ENCODE measurements at places on chromosomes 7 and 10.

- DNase-seq = no peak
Observed at GRCh38 chr10:112195224-112195623, 11.7 kb upstream of the GPAM start.

- DNase-seq = no peak
Observed at GRCh38 chr10:128739930-128740329, 613.7 kb upstream of the MKI67 start.

DNA sequence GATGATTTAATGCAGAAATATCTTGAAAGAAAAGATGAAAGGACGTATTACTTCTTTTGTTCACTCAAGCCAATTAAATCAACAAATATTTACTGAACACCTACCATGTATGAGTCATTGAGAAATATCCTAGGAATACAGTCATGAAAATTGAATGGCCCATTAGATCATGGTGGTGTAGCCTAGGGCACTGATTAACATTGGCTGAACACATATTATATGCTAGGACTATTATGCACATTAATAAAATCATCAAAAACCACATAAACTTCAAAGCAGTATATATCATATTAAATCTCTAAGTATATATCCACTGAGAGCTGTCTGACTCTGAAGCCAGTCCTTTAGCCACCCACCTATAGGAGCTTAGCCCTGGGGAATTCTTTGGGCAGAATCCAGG is 41.8 kb downstream of the FAM204A start:
- no peak for DNase-seq

GRCh38 chr7:94701555-94701973 is 45.6 kb upstream of the SGCE start:
- DNase-seq = no peak

DNA sequence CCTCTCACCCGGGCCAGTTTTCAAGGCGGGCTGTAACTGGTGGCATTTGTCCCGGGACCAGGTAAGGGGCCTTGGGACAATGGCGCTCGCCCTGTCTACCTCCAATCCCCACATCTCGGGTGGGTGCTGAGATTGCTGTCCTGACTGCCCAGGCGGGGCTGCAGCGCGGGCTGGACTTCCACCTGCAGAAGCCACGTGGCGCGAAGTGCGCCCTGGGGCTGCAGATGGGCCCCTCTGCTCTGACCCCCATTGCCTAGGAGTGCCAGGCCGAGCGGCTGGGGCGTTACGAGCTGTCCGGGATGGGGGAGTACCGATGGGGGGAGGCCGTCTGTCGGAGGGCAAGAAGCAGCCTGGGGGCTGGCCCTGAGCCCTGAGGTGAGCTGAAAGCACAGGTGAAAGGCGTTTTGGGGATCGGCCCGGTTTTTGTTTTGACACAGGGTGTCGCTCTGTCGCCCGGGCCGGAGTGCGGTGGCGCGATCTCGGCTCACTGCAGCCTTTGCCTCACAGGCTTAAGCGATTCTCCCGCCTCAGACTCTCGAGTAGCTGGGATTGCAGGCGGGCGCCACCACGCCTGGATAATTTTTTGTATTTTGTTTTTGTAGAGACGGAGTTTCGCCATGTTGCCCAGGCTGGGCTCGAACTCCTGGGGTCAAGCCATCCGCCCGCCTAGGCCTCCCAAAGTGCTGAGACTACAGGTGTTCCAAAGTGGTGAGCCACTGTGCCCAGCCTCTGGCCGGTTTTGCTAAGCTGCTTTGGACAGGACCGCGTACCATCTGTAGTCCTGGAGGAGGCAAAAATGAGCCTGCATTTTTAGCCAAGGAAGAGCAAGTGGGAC is at the start of gene SFXN2:
Gene SFXN2, plus strand, starts transcription at position 16 of the 835 bp plus-strand sequence. CDS start 12,001 bp downstream, outside the sequence.
- DNase-seq = no peak

DNA sequence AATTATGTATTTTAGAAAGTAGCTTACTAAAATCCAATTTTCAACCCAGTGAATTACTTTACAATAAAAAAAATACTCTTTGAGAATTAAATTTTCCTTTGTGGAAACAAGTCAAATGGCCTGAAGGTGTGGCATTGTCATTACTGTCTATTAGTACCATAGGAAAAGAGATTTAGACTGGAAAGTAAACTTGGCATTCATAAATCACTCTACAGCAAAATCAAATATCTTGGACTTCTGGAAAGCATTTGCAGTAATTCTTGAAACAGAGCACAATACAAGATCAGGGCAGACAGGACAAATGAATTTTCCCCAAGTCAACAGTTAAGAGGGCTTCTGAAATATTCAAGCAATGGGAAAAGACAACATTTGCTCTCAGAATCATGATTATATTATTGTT is 28.0 kb upstream of the SEMA3C start:
- DNase-seq = no peak

GRCh38 chr7:104851268-104851667 is 162.7 kb upstream of the KMT2E start:
- no peak for DNase-seq

DNA sequence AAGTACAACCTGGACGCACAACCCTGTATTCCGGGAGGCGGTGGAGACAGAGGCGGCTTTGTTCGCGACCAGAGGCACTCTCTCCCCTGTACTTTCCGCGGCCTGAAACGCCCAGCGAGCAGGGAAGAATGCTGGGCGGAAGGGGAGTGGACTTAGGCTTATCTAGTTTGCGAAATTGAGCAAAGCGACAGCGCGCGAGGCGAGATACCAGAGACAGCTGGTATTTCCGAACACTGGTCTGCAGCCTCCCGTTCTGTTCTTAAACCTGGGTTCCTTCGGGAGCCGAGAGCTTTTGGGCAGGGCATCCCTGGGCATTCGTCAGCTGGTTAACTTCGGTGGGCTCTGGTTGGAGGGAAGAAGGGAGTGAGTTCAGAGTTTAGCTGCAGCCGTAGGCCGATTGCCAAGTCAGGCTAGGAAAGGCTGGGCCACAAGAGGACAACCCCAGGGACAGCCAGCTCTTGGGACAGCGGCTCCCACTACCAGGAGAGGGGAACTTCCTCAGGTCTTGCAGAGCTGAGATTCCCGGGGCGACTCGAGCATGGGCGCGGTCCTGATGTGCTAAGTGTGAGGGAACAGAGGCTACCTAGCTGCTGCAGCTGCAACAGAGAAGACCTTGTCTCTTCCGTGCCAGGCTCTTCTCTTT is 3.9 kb downstream of the HMX3 start:
- no peak for DNase-seq

DNA sequence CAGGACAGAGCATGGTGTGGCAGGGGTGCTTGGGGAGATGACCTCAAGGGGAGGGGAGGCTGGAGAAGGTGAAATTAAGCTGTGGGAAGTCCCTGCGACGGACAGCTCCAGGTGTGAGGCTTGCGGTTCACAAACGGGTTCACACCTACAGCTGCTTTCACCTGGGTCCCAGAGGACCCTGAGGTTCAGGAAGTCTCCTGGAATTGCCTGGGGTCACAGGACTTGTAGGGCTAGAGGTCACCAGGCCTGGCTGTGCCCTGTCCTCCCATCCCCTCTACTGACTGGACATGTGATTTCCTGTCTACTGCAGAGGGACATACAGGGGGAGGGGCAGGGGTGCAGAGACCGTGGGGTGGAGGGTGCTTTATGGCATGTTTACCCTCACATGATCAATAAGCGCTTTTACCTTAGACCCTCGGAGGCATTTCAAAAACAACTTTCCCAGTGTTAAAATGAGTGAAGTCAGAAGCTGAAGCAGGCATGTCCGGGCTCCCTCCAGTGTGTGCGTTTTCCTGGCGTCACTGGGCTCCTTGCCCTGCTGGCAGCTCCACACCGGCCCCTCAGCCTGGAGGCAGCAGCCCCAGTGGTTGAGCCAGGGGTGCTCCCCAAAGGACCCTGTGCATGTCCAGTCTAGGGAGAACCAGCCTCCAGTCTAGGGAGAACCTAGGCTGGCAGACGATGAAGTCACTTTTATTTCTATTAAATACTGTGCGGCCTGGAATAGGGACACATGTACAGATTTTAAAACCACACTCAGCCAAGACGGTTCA is 66.6 kb upstream of the IGFBP3 start:
- DNase-seq = no peak

DNA sequence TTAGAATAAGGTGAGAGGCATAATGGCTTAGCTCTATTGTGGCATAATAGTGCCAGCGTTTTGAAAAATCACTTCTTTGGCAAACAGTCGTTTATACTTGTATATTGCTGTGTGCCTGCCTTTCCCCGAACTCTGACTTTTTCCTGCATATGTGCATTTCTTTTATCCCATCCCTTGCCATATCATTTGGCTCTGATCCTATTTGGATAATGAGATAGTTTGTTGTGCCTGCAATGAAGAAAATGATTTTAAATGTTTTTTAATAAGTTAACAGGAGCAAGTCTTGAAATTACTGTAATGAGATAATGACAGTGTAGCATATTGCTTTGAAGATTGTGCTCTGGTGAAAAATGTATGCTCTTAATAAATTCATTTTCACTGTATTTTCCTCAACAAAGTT is 288.0 kb upstream of the LRGUK start:
- DNase-seq = no peak

DNA sequence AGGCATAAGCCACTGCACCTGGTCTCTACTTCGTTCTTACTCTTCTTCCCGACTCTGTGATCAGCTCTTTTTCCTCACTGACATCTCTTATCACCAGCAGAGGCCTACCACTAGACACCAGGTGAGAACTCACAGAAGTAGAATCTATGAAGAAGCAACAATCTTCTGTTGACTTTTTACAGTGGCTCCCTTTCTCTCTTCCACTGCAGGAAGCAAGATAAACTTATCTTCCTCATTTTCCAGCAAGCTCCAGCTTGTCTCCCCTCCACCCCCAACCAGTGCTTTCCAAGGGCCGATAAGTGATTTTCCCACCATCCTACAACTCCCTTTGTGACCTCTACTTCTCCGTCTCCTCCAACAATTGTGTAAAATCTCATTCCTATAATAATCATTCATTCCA is 45.5 kb downstream of the TLX1 start:
- no peak for DNase-seq

DNA sequence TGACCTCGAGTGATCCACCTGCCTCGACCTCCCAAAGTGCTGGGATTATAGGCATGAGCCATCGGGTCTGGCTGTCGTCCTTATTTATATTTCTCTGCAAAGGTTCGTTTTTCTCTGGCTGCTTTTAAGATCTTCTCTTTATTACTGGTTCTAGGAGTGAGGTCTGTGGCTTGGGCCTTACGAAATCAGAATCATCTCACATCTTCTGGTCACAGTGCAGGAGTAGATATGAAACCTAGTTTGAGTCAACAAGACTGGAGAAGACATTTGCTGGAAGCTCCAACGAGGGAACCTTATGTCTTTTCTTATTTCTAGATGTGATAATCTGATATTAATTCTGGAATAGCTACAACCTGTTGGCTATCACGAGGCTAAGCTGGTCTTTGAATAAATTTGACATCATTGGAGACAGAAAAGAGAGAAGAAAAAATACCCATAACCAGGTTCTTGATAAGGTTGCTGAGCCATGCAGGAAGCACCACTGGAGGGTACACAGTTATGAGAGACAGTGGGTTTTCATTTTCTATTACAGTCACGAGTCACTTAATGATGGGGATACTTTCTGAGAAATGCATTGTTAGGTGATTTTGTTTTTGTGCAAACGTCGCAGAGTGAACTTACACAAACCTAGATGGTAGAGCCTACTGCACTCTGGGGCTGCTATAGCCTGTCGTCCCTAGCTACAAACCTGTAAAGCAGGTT is 25.6 kb upstream of the IL15RA start:
- DNase-seq = no peak

GRCh38 chr7:123941391-123942180 is 16.5 kb downstream of the SPAM1 start:
- DNase-seq = no peak

DNA sequence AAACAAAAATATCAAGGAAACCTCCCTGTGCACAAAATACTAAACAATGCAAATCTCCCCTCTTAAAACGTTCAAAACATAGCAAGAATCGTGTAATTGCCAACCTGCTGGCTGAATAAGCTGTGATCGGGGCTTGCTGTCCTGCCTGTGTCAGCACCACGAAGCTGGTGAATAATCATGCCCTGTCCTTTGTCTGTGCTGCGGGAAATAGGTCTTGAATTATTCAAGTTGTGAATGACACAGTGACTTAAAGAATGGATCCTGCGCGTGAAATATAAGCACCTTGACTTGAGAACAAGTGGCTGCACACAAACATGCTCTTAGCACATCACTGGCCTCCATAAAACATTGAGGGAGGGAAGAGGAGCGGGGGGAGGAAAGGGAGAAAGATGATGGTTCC is 130.2 kb downstream of the OAT start:
- DNase-seq = no peak

DNA sequence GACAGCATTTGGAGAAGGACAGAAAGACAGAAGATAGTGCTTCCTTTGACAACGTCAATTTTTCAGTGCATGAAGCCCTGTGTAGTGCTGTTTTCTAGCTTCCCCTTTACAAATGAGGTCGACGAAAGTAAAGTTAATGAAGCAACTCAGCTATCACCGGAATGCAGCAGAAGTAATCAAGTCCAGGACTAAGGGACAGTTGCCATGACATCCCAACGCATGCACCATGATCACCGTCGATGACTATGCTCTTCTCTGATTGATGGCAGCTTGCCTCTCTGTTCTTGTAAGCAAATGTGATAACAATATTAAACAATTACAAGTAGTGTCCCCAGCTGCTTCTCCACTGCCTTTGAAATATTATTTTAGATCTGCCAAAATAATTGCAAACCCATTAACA is 205.8 kb downstream of the FRMD4A start:
- no peak for DNase-seq

DNA sequence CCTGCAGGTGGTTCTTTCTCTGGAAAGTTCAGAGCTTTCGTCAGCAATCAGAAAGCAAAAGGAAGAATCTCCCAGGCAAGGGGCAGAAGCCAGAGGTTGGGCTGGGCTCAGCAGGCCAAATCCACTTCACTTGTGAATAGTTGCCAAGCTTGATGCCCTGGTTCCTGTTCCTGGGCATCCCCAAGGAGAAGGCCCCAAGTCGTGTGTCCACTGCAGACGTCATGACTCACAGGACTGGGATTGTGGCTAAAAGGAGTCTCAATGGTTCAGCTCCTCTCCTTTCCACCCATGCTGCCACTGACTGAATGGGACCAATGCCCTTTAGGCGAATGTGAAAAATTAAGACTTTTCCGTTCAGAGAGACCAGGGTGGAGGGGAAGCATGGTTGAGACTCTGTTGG is 38.6 kb upstream of the TRIM8 start:
- no peak for DNase-seq

- no peak for DNase-seq
Observed at GRCh38 chr10:21368022-21368582, 157.4 kb downstream of the SKIDA1 start.

- DNase-seq = no peak
Observed at GRCh38 chr7:101865031-101865430, 47.6 kb downstream of the CUX1 start.

DNA sequence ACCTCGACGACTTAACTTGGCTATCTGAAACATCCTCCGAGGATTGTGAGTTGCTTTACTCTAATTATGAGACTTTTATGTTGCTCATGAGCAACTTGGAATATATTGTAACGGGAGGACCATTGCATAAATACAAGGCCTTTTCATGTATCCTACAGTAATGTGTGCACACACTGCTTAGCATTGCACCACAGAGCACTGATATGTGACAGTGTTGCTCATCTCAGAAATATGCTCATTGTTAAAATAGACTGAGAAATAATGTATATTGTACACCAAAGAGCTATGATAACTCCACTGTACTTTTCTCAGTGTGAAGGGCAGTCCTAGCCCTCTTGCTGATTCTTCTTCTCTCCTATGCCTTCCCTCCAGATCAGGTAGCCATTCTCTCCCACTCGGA is 102.8 kb upstream of the CDK13 start:
- DNase-seq = no peak

Data from AG09319 (cell line).